ENCODE measurements at places on chromosomes 11 and 22.

DNA sequence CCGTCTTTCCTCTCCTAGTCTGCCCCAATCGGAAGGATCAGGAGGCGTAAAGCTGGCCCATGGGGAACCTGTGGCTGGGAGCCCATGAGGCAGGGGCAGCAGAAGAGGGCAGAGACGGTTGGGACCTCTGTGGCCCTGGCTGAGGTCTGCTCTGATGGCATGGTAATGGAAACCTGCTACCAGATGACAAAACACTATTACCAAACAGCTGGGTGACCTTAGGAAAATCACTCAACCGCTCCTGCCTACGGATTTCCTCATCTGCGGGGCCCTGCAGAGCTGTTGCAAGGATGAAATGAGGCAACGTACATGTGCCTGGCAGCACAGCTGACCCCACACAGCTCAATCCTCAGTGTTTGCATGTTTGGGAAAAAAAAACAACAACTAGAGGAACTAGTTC, 4.6 kb downstream of the AP5B1 start:
- no peak for DNase-seq

GRCh38 chr11:70404244-70404643, 5.9 kb downstream of the CTTN start:
- DNase-seq: no peak

- DNase-seq: no peak
These were observed 89.2 kb downstream of the MORC2 start for GRCh38 chr22:30879415-30879797.

DNA sequence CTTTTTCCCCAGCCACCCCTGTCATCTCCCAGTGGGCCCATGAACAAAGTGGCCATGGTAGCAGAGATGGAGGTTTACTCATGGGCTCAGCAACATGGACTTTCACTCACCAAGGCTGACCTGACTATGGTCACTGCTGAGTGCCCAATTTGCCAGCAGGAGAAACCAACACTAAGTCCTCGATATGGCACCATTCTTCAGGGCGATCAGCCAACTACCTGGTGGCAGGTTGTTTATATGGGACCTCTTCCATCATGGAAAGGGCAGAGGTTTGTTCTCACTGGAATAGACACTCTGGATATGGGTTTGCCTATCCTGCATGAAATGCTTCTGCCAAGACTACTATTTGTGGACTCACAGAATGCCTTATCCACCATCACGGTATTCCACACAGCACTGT, 1009.1 kb downstream of the NTM start:
- DNase-seq: no peak

- DNase-seq: no peak
These were observed 43.9 kb downstream of the BBOX1 start for GRCh38 chr11:27084518-27084917.

DNA sequence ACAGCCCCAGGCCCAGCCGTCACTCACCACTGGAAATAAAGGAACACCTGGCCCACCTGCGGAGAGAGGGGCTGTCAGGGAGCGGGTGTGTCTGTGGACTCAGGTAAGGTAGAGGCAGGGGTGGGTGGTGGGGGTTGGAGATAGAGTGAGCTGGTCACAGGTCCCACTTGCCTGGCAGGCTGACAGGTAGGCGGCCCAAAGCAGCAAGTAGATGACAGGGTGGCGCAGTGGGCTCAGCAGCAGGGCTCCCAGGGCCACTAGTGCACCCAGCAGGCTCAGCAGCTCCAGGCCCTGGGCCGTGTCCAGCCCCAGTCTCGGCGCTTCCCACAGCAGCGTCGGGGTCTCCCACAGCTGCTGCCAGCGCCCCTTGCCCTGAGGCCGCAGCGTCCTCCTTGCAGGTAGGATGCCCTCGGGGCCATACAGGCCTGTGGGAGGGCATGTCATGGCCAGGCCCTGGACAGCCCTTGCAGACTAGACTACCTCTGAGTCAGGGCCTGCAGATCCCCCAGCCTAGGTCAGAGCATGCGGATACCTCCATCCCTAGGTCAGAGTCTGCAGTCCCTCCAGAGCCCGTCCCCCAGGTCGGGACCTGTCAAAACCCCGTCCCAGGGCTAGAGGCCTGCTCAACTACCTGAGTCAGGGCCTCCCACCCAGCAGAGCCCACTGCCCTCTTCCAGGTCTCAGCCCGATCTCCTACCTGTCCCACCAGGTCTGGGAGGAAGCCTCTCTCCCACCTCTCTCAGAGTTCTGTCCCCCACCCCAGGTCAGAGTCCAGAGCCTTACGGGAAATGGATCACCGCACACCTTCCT, 686 bp downstream of the LMF2 start:
- DNase-seq: no peak

- DNase-seq: no peak
These were observed 32.8 kb downstream of the CELSR1 start for GRCh38 chr22:46504584-46504983.
